ENCODE measurements at places on chromosomes 12 and 14.

- no peak for DNase-seq
Measured at GRCh38 chr12:26157001-26157400, 32.2 kb upstream of the BHLHE41 start.

- DNase-seq: no peak
Measured at GRCh38 chr12:3036901-3037600, 40.1 kb upstream of the TSPAN9 start.

DNA sequence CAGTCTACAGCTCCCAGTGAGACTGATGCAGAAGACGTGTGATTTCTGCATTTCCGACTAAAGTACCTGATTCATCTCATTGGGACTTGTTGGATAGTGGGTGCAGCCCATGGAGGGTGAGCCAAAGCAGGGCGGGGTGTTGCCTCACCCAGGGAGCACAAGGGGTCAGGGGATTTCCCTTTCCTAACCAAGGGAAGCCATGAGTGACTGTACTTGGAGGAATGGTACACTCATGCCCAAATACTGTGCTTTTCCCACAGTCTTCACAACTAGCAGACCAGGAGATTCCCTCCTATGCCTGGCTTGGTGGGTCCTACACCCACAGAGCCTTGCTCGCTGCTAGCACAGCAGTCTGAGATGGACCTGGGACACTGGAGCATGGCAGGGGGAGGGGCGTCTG is 21.0 kb upstream of the ABCC9 start:
- no peak for DNase-seq

- DNase-seq: no peak
Measured at GRCh38 chr14:69811868-69812252, 14.8 kb upstream of the SLC10A1 start.

DNA sequence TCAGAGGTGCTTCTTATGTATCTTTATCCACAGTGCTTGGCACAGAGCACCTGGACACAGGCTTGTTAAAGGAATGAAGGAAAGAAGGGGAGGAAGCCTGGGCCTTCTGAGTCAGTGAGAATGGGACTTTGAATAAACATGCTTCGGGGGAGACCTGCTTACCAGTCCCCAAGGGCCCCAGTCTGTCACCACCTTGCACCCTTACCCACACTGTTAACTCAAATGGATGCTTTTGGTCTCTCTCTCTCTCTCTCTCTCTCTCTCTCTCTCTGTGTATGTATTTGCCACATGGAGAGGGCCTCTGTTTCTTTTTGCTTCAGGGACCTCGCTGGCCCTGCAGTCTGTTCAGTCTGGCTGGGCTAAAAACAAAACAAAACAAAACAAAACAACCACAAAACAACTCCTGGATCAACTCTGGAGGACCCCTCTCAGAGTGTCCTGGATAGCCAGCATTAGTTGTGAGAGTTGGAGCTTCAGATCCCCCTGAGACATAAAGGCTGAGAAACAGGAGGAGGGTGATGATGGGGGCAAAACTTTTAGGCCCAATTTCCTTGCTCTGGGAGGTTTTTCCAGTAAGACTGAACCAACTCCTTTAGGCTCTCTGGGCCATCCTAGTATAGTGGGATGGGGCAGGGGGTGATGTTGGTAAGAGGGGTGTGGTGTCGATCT is 1.9 kb downstream of the KIF5A start:
- DNase-seq: no peak

DNA sequence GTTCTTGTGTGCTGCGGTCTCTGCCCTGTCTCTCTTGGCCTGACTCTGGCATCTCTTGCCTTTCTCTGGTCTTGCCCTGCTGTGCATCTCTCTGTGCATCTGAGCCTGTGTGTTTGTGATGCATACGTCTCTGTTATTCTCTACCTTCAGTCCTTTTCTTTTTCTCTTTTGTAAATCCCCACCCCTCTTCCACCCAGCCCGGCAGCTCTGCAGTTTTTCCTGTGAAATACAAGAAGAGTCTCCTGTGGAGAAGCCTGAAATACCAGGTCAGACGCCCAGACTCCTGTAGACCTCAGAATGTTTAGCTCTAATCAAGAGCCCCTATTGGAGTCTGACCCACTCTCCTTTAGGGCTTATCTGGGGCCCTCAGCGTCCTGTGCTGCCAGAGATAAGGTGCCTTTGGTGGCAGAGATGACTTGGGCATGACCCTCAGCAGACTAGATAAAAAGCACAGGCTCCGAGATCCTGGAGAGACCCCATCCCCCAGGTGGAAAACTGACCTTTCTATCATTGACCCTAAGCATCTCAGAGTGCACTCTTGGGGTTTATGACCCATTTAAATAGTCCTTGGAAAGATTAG is 167.5 kb upstream of the SRRM4 start:
- no peak for DNase-seq

GRCh38 chr12:102946042-102946441 is 11.4 kb upstream of the ASCL1 start:
- DNase-seq: no peak

- DNase-seq: no peak
Measured at GRCh38 chr12:57452937-57453509, 2.1 kb upstream of the INHBE start.

GRCh38 chr12:101018540-101018939 is 191.5 kb downstream of the SLC5A8 start:
- no peak for DNase-seq

DNA sequence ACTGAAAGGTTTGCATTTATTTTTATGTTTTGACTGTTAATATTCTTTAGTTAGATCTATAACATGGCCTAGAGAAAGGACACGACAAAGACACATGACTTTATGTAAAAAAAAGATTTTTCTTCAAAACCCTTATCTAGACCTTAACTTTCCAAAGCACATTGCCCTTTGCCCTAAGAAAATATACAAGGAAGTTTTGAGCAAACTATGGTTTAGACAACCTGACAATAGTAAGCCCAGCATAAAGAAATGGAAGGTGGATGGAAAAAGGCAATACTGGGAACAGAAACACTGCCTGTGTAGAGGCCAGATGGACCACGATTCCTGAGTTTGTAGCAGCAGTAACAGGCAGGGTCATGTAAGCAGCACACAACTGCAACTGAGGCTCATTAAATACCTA is 724.0 kb downstream of the GALC start:
- no peak for DNase-seq

- DNase-seq: no peak
Measured at GRCh38 chr12:108514468-108514972, 557 bp upstream of the FICD start.

DNA sequence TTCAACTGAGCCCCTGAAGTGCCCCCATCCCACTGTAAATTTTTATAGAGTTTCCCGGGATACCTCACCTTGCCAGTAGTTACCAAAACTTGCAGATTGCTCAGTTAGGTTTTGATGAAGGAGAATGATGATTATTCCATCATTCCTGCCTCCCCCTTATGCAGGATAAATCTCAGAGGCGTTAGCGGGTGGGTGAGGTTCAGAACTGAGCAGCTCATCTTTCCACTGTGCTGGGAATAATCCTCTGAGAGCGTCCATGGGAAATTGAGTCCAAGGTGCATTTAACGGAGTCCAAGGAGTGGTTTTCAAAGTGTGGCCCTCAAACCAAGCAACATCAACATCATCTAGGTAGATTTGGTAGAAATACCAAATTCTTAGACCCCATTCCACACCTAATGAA is 18.7 kb downstream of the ACSM4 start:
- no peak for DNase-seq

DNA sequence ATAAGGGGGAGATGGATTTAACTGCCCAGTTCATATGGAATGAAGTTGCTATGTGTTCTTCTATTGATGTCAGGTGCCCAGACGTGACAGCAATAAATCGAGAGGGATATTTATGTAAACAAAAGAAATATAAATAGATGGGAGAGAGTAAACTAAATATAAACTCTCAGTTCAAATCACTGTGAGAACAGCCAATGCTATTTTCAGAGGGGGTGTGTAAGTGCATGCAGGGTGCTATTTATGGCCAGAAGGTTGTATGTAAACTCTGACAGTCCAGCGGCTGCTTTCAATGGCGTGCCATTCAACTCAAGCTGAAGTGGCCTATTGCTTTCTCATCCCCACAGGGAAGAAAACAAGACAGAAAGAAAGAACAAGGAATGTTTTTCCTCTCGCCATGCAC is 127.2 kb downstream of the KCNA5 start:
- no peak for DNase-seq

DNA sequence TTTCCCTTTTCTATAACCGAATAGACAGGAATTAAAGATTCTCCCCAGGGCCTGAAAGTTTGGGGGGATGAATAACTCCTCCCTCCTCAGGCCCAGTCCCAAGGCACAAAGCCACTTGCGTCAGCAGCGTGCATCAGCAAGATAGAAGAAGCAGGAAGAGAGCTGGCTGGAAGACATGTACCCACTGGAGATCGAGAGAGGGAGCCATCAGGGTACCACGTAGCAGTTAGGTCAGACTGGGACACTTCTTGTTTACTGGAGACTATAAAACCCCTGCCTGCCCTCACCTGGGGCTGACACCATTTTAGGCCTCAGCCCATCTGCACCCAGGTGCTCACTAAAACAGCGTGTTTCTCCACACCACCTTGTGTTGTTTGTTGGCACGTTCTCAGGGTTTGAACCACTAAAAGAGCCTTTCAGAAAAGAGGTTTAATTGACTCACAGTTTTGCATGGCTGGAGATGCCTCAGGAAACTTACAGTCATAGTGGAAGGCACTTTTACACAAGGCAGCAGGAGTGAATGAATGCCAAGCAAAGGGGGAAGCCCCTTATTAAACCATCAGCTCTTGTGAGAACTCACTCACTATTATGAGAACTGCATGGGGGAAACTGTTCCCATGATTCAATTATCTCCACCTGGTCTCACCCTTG is 93.2 kb downstream of the TMTC3 start:
- no peak for DNase-seq

GRCh38 chr12:1448336-1448735 is 146.0 kb downstream of the FBXL14 start:
- DNase-seq: no peak

GRCh38 chr14:53924753-53925152 is 31.9 kb downstream of the BMP4 start:
- no peak for DNase-seq

DNA sequence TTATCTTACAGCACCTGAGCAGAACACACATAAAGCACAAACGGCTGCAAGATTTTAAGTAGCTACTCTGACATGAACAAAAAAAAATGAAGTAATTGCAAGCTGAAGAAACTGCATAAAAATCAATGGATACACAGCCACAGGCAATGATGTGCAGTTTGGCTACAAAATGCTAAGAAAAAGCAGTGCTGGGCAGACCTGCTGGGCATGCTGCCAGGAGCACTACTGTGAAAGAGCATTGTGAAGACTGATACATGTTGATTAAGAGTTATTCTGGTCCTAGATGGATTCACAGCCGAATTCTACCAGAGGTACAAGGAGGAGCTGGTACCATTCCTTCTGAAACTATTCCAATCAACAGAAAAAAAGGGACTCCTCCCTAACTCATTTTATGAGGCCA is 20.1 kb upstream of the RTN1 start:
- DNase-seq: no peak

- DNase-seq: no peak
Measured at GRCh38 chr12:70110085-70110484, 133.1 kb upstream of the CNOT2 start.

- DNase-seq: no peak
Measured at GRCh38 chr12:113329022-113329790, 5.7 kb downstream of the SLC8B1 start.

Data from stimulated activated CD8-positive, alpha-beta memory T cell treated with anti-CD3 and anti-CD28 coated beads, Interleukin-2, amount 100 ng/mL, for 1 hour (primary cell).